ENCODE measurements at places on chromosomes 7 and 10. TPM values are rescaled to one million over a fixed set of nuclear protein-coding genes. Genes with fewer than 3 reads are reported as not detected.

The CEP55 gene
- 5.5 TPM for total RNA-seq

The CYP3A7 gene
- total RNA-seq: not detected

The STARD3NL gene
- 68.1 TPM for total RNA-seq

The XRCC2 gene
- 1.2 TPM for total RNA-seq

The BBS9 gene
- 26.8 TPM for total RNA-seq

The OR13A1 gene
- not detected for total RNA-seq

The SFTPA1 gene
- total RNA-seq: not detected

The PLEKHS1 gene
- total RNA-seq: not detected

The IDI2 gene
- not detected for total RNA-seq

The FGFR2 gene
- 0.03 TPM for total RNA-seq

The NEUROD6 gene
- total RNA-seq: not detected

The NME8 gene
- total RNA-seq: not detected

The CRYGN gene
- total RNA-seq: not detected

The CTAGE4 gene
- 0.36 TPM for total RNA-seq

The MACC1 gene
- total RNA-seq: 0.50 TPM

The EGFR gene
- 47.8 TPM for total RNA-seq

The SMKR1 gene
- total RNA-seq: 0.20 TPM

The LRGUK gene
- total RNA-seq: 0.10 TPM

The CHRM2 gene
- total RNA-seq: 3.0 TPM

The TAC1 gene
- not detected for total RNA-seq

The CFAP43 gene
- total RNA-seq: 0.52 TPM

The RAMP3 gene
- total RNA-seq: not detected

The SPDYE5 gene
- not detected for total RNA-seq

The SFTPD gene
- total RNA-seq: 0.13 TPM

The PRKAR2B gene
- 1.1 TPM for total RNA-seq

The CDH23 gene
- total RNA-seq: 0.13 TPM

The PRSS2 gene
- total RNA-seq: not detected

The CCDC146 gene
- total RNA-seq: 1.2 TPM

The HOXA9 gene
- total RNA-seq: 0.33 TPM

The DNAH11 gene
- 0.92 TPM for total RNA-seq

The GTF2I gene
- total RNA-seq: 214 TPM

The GIMAP4 gene
- 0.33 TPM for total RNA-seq

The SLC35G1 gene
- 2.9 TPM for total RNA-seq

The PNLIPRP1 gene
- total RNA-seq: not detected

The ANKRD30A gene
- total RNA-seq: not detected

Measured in smooth muscle cell of the pulmonary artery (primary cell).